ENCODE measurements at places on chromosomes 2 and 18. TPM values are rescaled to one million over a fixed set of nuclear protein-coding genes. Genes with fewer than 3 reads are reported as not detected.

GRCh38 chr18:30177056-30177455 lies 865.5 kb downstream of the DSC3 start:
- DNase-seq: peak; percentile 16

DNA sequence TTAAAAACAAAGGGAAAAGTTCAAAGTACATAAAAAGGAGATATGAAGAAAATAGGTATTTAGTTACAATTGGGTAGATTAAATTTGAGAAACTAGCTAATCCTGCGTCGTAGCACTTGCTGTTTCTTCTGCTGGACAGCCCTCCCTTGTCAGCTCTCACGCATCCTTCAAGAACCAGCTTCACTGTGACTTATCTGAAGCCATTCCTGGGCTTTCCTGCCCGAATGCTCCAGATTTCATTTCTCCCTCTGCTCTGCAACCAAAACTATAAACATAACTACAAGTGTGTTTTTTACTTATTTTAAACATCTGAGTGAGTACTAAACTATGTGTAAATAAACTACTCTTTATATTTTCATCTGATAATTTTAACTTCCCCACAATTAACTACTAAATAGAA lies 149.2 kb downstream of the MTCL1 start:
- DNase-seq: no peak

DNA sequence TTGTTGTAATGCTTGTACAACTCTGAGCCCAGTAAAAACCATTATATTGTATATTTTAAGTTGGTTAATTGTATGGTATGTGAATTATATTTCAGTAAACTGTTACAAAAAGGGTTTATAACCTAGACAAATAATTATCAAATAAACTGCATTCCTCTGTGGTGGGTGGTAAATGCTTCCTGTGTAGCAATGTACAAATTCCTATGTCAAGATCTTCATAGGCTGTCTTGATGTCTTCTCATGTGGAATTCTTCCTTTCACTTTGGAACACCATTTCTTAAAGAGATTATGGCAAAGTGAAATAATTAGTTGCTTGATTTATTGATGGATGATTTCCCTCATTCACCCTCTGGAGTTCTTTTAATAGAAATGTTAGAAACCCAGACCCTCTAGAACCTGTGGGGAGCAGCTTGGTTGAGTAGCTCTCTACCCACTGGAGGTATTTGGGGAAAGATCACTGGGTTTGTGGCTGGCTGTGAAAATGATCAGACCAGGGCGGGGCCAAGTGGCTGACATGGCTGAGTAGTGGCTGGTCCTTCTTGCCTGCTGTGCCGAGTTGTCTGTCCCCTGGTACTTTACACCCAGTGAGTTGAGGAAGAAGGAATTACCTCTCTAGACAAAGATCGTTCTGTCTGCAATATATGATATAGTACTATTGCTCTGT lies 22.4 kb upstream of the MGAT5 start:
- DNase-seq: no peak

GRCh38 chr2:73110168-73111072 lies 2.3 kb downstream of the RAB11FIP5 start:
- DNase-seq: peak; percentile 31

DNA sequence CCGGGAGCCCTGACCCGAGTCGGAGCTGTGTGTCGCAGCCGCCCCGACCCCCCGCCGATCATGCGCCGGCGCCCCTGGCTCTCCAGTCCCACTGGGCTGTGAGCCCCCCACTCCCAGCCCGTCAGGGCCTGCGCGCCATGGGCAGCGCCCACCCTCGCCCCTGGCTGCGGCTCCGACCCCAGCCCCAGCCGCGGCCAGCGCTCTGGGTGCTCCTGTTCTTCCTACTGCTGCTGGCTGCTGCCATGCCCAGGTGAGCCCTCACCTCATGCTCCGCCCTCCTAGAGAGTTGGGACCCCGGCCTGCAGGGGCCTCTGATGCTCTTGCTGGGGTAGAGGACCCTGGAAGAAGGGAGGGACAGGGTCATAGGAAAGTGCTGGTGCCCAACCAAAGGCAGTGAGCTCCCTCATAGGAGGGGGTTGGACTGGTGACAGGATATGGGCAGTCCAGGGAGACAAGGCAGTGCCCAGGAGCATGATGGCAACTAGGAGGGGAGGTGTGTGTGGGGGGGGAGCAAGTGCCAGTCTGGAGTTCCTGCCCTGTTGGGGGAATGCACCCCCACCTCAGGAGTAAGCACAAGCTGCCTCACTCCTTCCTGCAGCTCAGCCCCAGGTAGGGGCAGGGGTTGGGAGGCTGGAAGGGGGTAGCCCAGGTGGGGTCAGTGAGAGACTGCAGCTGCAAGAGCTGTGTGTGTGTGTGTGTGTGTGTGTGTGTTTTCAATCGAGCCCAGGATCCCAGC lies 375 bp downstream of the WNT10A start:
- DNase-seq: no peak

DNA sequence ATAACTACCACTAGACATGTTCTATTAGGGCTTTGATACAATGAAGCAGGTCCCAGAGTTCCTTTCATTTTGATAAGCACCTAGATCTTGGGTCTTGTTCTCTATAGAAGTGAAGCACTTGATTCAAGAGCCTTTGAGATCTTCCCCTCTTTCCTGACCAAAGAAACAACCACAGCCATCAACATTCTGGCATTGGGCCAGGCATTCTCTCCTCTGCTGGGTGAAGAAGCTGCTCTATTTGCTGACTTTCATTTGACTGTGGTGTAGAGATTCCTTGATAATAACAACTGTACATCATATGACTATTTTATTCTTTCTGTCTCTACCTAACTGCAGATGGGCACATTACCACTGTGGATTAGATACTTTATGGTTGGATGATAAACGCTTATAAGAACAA lies 96.6 kb upstream of the LYPD1 start:
- DNase-seq: peak; percentile 27

DNA sequence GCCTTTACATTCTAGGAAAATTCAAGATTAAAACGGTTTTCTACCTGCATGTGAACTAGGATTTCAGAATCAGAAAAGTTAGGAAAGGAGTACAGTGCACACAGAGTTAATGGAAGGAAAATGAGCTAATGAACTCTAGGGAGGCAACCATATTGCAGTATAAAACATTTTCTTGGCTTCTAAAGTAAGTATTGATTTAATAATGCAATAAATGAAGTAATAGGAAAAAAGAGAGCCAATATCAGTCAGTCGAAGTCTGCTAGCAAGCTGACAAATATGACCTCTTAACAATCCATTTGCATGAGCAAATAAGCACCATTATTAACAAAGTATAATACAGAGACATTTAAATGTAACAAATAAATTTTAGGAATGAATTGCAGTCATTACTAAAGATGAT lies 80.2 kb upstream of the COL3A1 start:
- no peak for DNase-seq

GRCh38 chr2:226671141-226671676 lies 128.4 kb downstream of the IRS1 start:
- peak; percentile 73 for DNase-seq

GRCh38 chr2:109232909-109233308 lies 103.9 kb downstream of the SH3RF3 start:
- DNase-seq: no peak

GRCh38 chr2:43526994-43527393 lies 68.8 kb downstream of the THADA start:
- no peak for DNase-seq

- DNase-seq: peak; percentile 77
These were observed 45.3 kb upstream of the TANC1 start for GRCh38 chr2:158923180-158923594.

DNA sequence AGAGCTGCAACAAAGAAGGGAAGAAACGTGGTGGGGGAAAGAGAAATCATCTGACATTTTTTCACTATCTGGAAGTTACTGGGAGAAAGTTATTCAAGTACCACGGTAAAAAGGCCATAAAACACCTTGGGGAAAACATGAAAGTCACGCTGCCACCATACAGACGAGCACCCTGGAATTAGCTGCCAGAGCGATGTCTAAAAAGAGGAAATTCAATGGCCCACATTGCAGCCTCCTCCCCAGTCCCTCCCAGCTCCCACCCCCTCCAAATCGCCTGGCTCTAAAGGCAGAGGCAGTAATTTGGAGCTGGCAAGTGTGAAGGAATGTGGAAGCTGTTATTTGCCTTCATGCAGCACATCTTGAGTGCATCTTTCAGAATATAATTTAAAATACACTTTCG lies 192.0 kb downstream of the ALK start:
- no peak for DNase-seq

- DNase-seq: peak; percentile 87
These were observed 45.2 kb downstream of the GAREM1 start for GRCh38 chr18:32425466-32425865.

DNA sequence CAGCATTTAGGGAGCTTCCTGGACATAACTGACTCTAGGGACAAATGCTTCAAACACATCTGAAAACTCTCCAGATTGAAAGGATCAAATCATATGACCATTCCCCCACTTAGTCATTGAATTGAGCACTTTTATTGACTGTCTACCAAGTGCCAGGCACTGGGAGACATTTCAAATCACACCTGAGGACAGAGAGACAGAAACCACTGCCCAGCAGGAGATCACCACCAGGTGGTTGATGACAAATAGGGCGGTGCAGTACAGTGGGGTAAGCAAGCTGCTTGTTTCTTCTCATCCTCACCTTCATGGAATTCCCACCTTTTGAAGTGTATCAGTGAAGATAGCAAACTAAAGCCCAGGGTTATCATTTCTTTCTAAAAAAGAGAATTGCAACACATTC lies 19.0 kb upstream of the CXCR4 start:
- DNase-seq: peak; percentile 54

DNA sequence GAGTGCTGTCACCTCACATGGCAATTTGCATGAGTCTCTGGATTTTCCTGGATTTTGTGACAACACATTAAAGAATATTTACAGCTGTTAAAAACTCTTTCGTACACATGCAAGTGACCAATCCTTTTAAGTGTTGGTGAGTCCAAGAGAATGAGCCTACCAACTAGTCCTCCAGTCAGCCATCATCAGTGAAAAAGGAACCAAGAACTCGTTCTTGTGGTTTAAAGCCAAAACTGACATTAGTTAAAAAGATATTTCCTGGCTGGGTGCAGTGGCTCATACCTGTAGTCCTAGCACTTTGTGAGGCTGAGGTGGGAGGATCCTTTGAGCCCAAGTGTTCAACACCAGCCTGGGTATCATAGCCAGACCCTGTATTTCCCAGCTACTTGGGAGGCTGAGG lies 215.4 kb upstream of the ITGA4 start:
- no peak for DNase-seq

GRCh38 chr2:101150306-101151145 lies 656 bp downstream of the TBC1D8 start:
- DNase-seq: no peak

DNA sequence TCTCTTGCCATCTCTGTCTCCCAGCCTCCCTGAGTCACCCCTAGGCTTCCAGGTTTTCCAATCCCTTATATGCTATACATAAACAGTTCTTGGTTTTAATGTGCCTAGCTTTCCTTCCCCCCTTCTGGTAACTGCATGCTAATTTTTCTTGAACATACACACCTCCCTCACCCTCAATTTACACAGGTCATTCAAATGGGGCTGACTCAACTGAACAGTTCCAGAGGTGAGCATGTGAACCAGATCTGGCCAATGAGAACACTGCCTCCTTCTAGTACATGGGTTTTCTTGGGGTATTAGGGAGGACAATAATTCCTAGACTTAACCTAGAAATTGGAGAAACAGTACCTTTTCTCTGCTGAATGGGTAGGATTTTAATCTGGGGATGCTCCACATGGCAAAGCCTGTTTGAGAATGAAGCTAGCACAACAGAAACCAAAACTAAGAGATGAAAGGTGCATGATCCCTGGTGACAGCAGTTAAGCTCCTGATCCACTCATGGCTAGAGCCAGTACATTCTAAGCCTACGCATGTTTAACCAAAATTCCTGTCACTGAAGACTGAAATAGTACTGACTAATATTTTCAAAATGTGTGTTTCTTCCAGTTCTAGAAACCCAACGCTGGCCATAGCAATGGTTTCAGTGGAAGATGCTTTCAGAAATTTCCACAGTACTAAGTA lies 11.8 kb downstream of the SLC25A12 start:
- DNase-seq: no peak

LIMS3 gene
- total RNA-seq: 7.5 TPM

DOK6 gene
- 2.3 TPM for total RNA-seq

LBX2 gene
- 0.99 TPM for total RNA-seq

PROKR1 gene
- total RNA-seq: not detected

DIS3L2 gene
- 28.5 TPM for total RNA-seq

INPP1 gene
- total RNA-seq: 6.9 TPM

ASPRV1 gene
- 0.20 TPM for total RNA-seq

All from renal cortical epithelial cell (primary cell).